Omental fat pad (tissue), 4 donors: ENCODE measurements at places on chromosomes 3 and 15. TPM values are rescaled to one million over a fixed set of nuclear protein-coding genes. Genes with fewer than 3 reads are reported as not detected.

HGD gene
- not detected for total RNA-seq

CIB2 gene
- total RNA-seq, result 1.4 TPM

DNA sequence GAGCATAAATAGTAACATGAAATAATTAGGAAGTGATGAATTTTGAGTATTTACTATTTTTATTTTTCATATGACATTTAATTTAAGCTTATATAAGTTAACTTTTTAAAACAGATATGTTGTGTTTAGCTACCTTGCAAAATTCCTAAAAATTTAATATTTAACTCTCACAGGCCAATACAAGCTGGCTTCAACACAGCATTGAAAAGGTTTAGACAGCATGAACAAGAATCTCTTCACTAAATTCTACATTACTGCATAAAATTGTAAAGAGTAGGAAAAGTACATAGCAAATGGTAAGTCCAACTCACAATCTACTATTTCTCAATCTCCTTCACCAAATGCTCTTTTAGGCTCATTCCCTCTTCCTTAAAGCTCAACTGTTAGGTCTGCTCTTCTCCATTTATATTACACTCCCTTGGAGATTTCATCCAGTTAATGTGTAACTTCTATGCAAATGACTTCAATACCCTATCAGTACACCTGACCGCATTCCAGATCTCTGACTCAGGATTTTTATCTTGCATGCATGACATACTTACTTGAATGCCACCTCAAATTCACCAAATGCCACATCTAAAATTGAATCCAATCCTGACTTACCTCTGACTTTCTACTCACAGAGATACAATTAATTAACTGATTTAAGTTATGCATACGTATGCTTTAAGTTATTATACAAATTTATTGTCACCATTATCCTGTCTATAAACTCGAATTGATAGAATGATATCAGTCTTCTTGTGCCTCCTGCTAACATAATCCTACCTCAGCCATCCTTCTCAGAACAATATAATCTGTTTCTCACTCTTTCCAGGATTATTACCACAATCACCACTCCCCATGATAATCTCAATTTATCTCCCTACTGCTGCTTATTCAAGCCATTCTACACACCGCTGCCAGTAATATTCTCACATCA lies 127.0 kb downstream of the STAG1 start:
- DNase-seq, result no peak

DNA sequence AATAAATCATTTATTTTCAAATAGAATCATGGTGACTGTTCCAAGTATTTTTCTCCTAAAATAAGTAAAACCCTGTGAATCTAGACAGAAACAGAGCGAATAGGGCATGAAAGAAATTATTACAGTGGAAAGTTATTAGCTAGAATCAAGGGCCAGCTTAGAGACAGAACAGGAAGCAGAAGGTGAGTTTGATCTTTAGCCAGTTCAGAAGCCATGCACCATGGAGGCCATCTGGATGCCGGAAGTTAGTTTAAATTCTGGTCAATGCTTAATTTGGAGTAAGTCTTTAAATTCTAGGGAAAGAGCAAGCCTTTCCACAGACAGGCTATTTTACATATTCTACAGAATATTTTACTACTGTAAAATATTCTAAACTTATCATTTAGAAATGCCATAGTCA lies 574.8 kb downstream of the CADM2 start:
- DNase-seq, result no peak

DNA sequence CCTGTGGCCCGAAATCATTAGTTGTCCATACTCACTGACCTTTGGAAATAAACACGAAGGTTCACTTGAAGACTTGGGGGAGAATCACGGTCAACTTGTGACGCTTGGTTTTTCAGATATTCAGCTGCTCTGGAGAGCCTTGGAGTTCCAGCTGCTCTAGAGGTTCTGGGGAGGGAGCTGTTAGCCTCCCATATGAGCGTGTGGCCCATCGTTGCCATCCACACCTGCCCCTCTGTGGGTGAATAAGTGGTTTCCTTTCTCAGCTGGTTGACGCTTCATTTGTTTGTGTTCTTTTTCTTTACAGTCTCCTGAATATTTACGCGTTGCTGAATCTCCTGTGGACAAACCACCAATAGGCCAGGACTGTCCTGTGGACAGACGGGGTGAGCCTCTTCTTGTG lies 35.6 kb downstream of the APBA2 start:
- DNase-seq, result no peak

- no peak for DNase-seq
Observed at GRCh38 chr15:51191766-51192165, 97.1 kb upstream of the TNFAIP8L3 start.

ANKRD63 gene
- total RNA-seq, result not detected

CAMP gene
- total RNA-seq, result not detected

- no peak for DNase-seq
Observed at GRCh38 chr3:127419182-127419581, 131.3 kb upstream of the PRR20G start.

DNA sequence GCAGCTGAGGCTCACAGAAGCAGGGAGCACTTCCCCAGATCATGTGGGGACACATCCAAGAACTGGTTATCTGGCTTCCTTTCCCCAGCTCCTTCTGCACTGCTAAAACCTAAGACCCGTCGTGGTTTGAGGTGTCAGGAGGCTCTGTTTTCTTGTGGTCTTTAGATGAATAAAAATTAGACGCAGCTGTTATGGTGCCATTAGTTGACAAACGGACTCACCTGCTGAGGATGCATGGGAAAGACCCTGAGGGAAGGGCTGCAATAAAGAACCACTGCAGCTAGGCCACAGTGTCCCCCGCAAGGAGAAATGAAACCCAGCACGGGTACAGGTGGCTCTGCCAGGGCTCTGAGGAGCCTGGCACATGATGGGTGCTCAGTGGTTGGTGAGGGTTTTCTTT lies 99.4 kb downstream of the IQSEC1 start:
- no peak for DNase-seq

ADGRG7 gene
- total RNA-seq, result not detected

GRCh38 chr3:42276141-42277132 lies 10.5 kb upstream of the CCK start:
- DNase-seq, result no peak

DNA sequence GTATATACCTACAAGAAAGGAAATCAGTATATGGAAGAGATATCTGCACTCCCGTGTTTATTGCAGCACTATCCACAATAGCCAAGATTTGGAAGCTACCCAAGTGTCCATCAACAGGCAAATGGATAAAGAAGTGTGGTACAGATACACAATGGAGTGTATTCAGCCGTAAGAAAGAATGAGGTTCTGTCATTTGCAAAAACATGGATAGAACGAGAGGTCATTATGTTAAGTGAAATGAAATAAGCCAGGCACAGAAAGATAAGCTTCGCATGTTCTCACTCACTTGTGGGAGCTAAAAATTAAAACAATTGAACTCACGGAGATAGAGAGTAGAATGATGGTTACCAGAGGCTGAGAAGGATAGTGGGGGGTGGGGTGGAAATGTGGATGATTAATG lies 53.1 kb downstream of the FAM81A start:
- DNase-seq, result no peak

TJP1 gene
- total RNA-seq, result 93.1 TPM

GRCh38 chr3:167723872-167724271 lies 10.8 kb downstream of the PDCD10 start:
- DNase-seq, result no peak

- no peak for DNase-seq
Observed at GRCh38 chr3:135965129-135965505, 411 bp upstream of the PPP2R3A start.

MCTP2 gene
- 24.6 TPM for total RNA-seq
